NCI-H1048 (cell line): ENCODE measurements at places on chromosomes 1 and 21.
A peak's percentile ranks its signal among the peaks of the same experiment; 100 is the strongest.

DNA sequence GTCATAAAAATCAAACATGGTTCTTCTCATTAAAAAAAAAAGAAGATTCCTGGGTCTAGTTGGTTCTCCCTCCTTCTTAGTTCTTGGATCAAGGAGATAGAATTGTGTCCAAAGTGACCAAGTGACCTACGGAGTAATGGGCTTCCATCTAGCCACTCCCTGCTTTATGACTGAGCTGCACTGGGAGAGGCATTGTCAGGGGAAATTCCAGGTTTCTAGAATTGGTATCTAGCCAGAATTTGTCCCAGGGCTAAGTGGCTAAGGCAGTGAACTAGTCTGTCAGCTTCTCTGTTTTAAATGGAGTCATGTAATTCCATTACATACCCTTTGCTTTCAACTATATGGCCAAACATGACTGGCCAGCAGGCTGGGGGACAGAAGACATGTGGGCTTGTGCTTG lies 40.1 kb upstream of the ERG start:
- no peak for DNase-seq

- DNase-seq: no peak
Measured at GRCh38 chr1:15261155-15262002, 14.4 kb downstream of the FHAD1 start.

DNA sequence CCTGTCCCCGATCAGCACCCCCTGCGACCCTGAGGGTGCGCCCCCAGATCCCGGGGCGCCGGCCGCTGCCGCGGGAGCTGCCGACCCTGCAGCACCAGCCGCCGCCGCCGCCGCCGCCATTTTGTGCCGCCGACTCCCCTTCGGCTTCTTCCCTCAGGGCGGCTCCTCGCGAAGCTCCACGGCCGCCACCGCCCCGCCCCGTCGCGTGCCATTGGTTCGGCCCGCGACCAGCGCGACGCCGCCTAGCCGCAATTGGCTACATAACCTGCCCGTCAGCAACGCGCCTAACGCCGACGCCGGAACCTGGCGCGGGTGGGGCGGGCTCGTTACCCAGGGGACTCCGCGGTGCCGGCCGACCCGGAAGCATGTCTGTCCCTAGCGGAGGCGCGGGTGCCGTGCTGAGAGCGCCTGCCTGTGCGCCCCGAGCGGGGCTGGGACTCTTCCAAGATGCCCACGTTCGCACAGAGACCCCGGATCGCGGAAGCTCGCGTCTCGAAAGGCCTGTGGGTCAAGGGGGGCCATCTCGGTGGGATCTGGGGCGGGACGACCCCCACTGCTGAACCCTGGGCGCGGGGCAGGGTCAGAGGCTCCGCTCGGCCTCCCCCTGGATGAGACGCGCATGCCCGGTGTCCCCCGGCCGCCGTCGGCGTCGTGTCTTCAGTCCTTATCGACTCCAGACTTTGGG lies at the start of gene CCNL2:
Gene CCNL2 (minus strand): TSS at position 149 of the 685 bp plus-strand sequence. CDS start 29 bp downstream, at position 120.
- peak; percentile 92 for DNase-seq

GRCh38 chr1:246592695-246593094 lies 26.4 kb downstream of the CNST start:
- no peak for DNase-seq

DNA sequence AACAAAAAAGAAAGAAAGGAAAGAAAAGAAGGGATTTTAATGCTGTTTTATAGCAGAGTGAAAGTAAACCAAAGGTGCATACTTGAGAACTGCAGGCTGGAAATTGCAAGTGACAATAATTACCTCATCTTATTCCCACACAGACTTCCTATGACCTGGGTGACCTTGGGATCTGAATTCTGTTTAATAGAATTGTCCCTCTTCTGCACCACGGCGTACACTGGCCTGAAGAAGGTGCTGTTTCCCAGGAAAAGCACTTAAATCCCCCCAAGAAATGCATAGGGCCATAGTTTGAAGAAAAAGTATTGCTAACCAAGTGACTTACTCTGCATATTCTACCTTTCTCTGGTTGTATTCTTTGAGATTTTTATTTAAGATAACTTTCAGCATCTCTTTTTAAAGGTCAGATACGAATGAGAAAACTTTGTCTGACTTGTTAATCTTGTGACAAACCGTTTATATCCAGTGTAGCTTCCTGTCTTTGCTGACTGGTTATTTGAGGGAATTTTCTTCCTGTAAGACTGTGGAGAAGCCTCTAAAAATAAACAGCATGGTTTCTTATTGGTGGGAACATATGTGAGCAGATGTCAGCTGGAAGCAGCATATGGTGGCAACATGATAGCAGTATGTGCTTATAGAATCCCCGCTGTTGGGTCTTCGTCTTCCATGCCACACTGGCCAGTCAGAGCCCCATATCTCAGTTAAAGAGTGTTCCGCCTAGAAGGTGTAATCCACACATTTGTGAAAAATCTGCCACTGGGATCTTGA lies 16.3 kb downstream of the TGFB2 start:
- no peak for DNase-seq

- no peak for DNase-seq
Measured at GRCh38 chr1:80994934-80995333, 805.8 kb upstream of the ADGRL2 start.

DNA sequence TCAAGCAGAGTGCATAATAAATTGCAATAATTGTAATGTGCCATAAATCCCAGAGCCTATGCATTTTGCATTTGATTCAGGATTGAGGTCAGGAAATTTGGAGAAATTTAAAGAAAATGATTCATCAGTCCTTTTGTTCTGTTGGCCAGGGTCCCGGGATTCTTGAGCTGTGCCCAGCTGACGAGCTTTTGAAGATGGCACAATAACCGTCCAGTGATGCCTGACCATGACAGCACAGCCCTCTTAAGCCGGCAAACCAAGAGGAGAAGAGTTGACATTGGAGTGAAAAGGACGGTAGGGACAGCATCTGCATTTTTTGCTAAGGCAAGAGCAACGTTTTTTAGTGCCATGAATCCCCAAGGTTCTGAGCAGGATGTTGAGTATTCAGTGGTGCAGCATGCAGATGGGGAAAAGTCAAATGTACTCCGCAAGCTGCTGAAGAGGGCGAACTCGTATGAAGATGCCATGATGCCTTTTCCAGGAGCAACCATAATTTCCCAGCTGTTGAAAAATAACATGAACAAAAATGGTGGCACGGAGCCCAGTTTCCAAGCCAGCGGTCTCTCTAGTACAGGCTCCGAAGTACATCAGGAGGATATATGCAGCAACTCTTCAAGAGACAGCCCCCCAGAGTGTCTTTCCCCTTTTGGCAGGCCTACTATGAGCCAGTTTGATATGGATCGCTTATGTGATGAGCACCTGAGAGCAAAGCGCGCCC lies 8.7 kb downstream of the PROX1 start:
- DNase-seq: no peak

DNA sequence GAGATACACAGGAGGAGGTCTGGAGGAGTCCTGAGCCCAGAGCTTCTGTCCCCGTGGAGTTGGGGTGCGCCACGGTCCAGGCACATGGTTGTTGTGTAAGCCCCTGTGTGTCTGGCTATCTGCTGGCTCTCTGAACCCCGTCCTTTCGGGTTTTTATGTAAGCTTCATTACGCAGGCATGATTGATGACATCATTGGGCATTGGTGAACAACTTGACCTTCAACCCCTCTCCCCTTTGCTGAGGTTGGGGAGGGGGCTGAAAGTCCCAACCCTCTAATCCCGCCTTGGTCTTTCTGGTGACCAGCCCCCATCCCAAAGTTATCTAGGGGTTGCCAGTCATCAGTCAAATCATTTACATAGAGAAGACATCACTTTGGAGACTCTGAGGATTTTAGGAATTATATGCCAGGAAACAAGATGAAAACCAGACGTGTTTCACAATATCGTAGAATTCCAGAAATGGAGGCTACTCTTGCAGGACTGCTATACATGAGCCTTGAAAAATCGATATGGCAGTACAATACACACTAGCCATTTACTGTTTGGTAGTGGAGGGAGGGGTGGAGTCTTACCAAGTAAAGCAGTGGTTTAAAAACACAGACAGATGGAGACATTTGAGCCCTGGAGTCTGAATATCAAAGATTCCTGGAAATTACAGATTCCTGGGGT lies 69.8 kb upstream of the SCAF4 start:
- DNase-seq: no peak

DNA sequence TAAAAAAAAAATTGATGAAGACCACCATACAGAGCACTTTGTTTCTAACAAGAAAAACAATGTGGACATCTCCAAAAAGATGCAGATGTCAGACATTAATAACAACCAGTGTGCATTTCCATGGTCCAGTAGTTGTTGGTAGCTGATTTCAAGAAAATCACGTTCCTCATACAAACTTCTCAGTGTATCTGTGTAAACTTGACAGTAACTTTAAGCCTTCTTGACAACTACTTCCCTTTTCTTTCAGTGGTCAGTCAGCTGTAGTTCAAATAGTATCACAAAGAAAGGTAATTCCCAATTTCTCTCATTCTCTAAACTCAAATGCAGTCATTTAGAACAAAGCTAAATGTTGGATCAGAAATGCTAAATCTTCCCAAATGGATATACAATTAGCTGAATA lies 879.9 kb downstream of the AMY1C start:
- no peak for DNase-seq

DNA sequence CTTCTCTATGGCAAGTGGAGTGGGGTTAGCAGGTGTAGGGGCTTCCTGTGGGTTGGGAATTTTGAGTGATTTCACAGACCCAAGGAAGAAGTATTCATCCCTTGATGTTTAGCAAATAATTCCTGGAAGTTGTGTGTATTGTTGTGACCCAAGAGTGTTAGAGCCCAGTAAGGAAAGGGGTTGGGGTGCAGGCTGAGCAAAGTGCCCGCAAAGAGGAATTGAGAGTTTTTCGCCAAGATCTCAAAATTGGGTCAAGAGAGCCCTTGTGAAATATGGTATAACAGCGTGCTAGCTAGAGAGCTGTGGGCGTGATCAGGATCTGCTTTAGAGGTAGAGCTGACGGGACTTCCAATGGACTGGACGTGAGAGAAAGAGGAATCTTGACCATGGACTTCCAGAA lies 73.0 kb upstream of the LAPTM5 start:
- no peak for DNase-seq

GRCh38 chr1:114310695-114311271 lies 157.1 kb upstream of the SYT6 start:
- DNase-seq: no peak

DNA sequence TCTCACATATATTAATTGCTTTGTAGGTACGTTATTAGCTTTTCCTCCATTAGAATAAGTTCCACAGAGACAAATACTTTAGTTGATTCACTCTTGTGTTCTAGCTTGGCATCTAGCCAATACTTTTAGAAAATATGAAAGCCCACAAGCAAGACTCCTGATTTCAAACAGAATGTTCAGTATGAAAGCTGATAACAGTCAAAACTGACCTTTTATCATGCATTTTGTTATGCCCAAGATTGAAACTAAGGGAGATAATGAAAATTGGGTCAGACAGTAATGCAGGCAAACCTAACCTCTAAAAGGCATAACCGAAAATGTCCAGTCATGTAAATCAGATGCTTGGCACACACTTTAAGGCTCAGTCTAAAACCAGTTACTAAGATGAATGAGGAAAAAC lies 61.7 kb downstream of the ERICH3 start:
- no peak for DNase-seq

DNA sequence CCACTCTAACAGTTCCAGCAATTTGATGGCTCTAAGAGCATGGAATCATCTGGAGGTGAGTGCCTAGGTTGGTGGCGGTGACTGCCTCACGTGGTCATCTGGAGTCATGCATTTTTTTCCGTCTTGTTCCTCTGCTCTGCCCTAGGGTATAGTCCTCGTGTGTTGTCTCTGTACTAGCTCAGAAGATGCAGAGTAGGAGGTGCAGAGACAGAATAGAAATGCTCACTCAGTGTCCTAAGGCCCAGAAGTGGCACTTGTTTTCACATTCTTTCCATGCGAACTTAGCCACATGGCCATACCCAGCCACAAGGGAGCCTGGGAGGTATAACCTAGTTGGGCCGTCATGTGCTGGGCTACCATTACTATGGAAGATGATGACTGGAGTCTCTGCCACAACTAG lies 30.3 kb downstream of the DYRK1A start:
- DNase-seq: no peak

GRCh38 chr21:42929969-42930368 lies 4.5 kb upstream of the ERVH48-1 start:
- no peak for DNase-seq

- DNase-seq: no peak
Measured at GRCh38 chr21:15943009-15943666, 213.4 kb downstream of the USP25 start.

- no peak for DNase-seq
Measured at GRCh38 chr1:119827010-119827409, 15.8 kb upstream of the REG4 start.

- DNase-seq: no peak
Measured at GRCh38 chr1:60228041-60228491, 154.5 kb upstream of the C1orf87 start.

DNA sequence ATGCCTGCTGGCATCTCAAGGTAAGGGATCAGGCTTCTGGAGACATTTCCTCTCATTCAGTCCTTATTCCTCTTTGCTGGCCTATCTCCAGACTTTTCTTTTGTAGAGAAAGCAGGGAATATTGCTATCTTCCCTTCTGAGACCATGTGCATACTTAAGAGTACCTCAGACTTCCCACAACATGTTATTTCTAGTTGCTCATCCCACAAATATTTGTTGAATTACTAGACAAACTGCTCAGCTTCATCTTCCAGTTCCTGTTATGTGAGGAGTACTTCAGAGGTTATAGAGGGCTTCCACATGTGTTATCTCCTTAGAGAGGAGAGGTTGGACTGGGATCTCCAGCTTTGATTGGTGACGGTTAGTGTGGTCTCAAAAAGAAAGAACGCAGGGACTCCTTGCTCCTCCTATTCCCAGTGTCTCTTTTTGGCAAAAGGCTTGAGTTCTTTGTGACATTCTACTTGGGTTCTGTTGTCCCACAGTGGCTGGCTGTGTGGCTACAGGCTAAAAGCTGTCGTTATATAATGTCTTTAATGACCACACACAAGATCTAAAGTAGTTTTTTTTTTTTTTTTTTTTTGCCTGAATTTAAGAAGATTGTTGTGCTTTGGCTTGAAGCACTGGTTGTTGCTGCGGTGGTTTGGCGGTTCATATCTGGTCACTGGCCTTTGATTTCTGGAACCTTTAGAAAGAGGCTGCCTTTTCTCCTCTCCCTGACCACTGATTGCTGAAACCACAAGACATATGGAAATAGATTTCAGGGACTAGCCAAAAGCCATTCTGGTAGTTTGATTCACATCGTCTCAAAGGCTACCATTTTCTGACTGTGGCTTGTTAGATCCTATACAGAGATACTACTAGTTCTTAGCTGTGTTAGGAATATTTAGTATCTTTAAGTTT lies 78.7 kb downstream of the FGGY start:
- DNase-seq: no peak

DNA sequence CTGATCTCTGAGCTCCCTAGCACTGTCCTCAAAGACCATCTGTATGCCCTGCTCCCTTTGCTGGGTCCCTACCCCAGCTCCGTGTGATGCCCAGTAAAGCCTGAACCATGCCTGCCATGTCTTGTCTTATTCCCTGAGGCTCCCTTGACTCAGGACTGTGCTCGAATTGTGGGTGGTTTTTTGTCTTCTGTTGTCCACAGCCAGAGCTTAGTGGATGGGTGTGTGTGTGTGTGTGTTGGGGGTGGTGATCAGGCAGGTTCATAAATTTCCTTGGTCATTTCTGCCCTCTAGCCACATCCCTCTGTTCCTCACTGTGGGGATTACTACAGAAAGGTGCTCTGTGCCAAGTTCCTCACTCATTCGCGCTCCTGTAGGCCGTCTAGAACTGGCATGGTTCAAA lies 5.7 kb downstream of the GSTM5 start:
- DNase-seq: no peak
